ENCODE measurements at places on chromosomes 16 and 17.

GRCh38 chr17:15967706-15968399, 22.9 kb downstream of the ADORA2B start:
- no peak for DNase-seq

DNA sequence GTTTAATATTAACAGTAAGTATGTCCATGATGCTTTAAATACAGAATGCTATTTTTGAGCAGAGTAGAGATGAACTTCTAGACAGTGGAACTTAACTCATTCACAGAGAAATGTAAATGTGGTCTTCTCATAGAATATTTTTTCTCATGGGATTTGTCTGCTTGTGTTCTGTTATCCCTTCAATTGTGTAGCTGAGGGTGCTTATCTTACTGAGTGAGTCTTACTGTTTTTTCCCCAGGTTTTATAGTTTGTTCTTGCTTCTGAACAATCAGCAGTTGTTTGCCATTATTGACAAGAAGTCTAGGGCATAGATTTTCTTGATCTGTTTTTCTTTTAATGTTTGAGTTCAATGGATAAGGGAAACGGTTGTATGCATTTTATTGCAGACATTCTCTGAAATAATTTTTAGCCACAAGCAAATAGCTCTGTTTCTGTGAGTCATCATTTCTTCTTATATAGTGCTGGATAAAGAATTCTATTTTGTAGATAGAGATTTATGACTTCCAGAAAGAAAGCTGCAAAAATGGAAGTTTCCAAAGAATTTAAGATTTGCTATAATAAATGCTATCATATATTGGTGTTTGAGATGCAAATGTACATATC, 60.5 kb downstream of the NF1 start:
- DNase-seq, result no peak

GRCh38 chr17:19343256-19343630, 19.3 kb downstream of the B9D1 start:
- no peak for DNase-seq

DNA sequence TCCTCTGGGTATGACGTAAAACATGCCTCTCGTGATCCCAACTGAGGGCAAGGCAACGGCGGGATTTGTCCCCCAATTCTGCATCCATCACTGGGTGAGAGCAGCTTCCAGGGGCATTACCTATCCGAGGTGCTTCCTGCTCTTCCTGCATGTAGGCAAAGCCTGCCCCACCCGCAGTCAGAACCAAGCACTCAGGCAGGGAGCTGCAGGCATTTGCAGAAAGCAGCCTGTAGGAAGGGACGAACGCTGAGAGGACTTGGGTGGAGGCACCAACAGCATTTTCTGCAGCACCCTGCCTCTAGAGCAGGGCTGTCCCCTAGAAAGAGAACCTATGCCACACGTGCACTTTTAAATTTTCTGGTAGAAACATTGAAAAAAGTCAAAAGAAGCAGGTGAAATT, 5.5 kb downstream of the BCO1 start:
- no peak for DNase-seq

DNA sequence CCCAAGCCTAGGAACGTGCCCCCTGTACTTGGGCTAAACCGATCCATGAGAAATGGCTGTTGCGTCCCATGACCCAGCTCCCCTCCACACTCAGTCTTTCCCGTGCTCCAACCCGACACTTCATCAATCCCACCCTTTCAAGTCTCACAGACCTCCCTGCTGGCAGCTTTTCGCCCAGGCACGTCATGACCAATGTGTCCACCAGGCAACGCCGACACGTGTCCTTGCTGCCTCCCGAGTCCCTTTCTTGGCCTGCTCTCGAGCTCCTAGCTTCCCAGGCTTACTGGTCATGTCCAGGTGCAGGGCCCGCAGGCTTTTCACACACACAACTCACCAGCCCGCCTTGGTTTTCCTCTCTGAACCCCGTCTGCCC, 12.2 kb downstream of the MNT start:
- no peak for DNase-seq

DNA sequence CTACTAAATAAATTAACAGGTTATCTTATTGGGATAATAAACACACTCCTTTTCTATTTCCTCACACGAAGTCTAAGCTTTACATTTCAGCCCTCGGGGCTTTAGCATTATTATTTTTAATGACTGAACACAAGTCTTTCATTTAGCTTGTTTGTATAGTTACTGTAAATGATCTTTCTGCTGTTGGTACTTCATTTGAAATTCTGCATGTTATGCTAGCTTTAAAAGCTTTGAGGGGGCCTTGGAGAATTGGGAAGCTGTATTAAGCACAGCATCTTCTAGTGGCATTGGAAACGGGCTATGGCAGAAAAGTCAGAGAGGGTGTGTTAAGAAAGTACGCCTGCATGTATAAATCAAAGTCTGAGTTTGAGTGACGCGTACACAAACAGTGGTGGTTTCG, 243.7 kb downstream of the FTO start:
- no peak for DNase-seq

DNA sequence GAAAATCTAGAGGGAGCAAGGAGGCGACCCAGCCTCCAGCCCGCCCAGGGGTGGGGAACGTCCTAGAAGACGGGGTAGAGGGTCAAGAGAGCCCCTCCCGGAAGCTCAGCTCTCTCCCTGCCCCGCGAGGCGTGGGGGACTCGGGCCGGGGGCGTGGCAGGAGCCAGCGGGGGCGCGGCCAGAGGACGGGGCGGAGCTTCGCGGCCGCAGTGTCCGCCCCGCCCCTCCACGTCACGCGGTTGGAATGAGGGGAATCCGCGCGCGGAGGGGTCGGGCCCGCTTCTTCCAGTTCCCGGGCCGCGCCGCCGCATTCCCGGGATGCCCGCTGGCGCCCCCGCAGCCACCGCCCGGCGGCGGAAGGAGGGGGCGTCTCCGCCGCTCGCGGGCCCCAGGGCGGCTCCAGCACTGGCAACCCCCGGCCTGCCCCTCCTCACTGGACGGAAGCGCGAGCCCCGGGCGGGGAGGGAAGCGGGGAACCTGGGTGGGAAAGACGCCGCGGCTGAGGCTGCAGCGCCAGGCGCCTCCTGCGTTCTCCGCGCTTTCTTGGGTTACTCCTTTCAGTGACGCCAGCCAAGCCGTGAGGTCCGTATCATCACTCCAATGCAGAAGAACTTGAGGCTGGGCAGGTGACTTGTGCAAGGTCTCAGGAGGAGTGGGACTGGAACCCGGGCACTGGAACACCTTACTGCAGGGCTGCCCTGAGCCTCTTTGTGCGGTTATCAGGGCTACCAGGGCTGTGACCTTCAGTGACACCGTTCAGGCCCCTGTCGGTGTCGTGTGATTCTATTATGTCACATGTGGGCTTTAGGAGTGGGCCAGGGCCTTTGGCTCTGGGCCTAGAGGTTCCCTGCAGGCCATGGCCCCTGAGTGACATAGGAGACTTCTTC, 4.3 kb downstream of the MYO1C start:
- DNase-seq, result peak; percentile 80

DNA sequence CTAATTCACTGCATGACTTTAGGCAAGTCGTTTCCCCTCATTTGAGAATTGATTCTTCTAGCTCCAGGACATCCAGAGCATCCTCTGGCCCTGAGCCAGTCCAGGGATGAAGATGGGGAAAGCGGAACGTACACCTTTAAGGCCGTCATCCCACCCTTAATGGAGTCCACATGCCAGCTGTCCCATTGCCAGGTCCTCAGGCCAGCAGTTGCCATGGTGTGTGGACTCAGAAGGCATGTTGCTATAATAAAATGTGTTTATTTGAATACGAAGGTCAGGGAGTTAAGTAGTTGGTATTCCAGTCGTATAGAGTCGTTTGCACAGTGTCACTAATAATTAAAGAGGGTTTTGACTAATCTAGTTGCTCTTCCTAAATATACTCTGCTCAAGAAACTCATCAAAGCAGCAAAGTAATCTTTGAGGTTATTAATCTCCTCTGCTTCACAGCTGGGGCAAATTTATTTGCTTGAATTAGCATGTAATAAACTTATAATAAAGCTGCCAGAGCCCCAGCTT, 30.4 kb downstream of the CCDC182 start:
- no peak for DNase-seq

GRCh38 chr16:3819175-3819527, 61.4 kb downstream of the CREBBP start:
- no peak for DNase-seq

DNA sequence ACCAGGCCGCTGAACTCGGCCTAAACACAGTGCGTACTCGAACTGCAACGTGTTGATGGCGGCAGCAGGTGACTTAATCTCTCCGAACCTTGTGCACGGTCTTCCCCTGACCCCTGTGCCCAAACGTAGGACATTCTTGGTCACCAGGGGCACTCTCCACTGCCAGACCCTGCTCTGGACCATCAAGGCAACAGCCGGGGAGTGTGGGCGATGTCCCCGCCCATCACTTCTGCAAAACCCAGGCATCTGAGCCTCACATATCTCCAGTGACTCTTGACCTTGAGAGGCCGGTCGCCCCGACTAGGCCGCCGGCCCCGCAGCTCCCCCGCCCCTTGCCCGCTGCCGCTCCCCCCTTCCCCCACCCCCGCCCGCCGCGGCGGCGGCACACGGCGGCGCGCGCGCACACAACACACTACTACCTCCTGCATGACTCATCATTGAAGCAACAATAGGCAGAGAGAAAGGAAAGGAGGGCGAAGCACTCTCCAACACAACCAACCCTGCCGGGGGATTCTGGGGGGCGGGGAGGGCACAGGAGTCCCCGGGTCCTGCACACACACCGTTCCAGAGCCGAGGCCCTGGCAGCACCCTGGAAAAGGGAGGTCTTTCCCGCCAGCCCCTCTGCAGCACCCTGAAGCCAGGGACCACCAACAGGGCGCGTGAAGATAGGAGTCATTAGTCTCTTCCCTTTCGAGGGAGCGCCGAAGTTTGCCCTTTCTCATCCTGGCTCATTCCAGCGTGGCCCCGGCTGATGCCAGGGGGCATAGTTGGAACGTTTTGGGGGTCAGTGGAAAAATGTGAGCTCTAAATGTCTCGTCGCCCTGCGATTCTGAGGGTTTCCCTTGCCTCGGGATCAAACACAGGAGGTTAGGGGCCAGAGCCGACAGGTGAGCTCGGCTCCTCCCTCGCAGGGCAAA, 1.9 kb downstream of the MNT start:
- no peak for DNase-seq

GRCh38 chr16:3787924-3788661, 70.8 kb upstream of the TRAP1 start:
- peak; percentile 60 for DNase-seq

DNA sequence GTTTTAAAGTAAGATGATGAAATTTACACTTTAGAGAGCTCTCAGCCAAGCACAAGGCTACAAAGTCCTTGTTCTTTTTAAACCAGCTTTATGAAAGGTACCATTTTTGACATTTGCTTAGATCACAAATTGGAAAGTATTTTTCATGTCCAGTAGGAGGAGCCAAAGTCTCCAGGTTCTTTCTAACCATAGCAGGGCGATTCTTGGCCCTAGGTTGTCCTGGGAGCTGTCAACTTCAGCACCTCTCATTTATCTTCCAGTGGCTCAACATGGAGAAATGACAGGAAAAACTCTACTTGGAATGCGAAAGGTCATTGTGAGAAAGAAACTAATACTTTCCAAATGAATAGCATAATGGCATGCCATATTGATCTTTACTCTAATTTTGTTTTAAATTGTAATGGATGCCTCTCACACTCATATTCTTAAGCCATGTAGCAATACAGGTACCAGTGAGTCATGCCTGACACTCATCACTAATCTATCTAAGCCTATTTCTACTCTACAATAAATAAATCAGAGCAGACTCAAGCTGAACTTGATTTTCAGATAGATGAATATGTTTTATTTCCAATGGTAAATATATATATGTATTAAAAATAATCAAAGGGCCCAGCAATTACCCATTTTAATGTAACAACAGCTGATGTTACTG, 919.1 kb upstream of the EEF2KMT start:
- DNase-seq, result no peak

GRCh38 chr17:80941743-80942422, 49.8 kb upstream of the CHMP6 start:
- peak; percentile 16 for DNase-seq

- DNase-seq, result peak; percentile 3
Measured at GRCh38 chr17:40311575-40311974, 2.6 kb downstream of the RARA start.

GRCh38 chr16:12065866-12066545, 89.5 kb downstream of the SNX29 start:
- DNase-seq, result no peak

- peak; percentile 64 for DNase-seq
Measured at GRCh38 chr16:2149630-2150417, 1.4 kb downstream of the RAB26 start.

GRCh38 chr16:81277541-81278080, 37.2 kb upstream of the GAN start:
- no peak for DNase-seq

DNA sequence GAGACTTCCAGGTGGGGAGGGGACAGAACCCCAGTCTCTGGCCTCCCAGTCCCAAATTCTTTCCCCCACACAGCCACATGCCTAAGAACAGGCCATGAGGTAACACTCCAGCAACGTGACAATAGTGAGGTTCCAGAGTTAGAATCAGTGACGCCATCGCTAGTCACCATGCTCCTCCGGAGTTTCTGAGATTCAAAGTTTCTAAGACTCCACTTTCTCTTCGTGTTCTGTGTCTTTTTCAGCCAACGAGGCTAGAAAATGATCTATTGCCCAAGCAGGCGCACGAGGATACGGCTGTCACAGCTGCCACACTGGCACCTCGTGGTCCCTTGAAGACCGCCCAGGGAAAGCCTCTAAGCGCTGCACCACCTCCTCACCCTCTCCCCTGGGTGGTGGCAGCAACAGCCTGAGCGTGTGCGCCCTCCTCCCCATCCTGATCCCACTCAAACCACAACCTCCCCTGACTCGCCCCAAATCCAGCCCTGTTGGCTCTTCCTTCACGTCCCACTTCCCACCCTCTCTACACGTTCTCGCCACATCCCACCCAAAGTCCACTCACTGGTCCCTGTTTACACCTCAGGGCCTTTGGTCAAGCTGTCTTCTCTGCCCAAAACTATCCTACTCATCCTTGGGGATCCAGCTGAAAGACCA, 1.0 kb downstream of the MCRIP1 start:
- DNase-seq, result no peak

GRCh38 chr16:87948735-87949070, 2.5 kb upstream of the BANP start:
- DNase-seq, result no peak

- DNase-seq, result no peak
Measured at GRCh38 chr17:9984768-9985167, 79.7 kb upstream of the RCVRN start.

- DNase-seq, result no peak
Measured at GRCh38 chr17:44599298-44600175, 42.3 kb downstream of the FZD2 start.

DNA sequence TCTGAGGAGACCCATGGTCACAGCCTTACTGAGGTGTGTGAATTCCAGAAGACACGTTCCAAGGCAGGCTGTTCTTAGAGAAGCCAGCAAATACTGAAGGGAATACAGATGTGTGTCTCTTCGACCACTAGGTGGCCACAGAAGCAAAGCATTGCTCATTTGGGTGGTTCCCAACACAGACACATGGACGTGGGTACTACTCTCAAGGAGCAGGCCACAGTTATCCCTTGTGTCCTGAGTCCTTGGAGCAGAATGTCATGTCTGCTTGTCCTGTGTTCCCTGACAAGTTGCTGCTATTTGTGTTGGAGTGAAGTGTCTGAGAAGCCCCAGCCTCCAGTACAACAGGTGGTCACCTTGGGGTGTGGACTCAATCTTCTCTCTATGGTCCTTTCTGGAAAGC, 30.3 kb downstream of the HMOX2 start:
- no peak for DNase-seq

- DNase-seq, result no peak
Measured at GRCh38 chr17:36514856-36515255, 19.8 kb downstream of the MYO19 start.

All from glutamatergic neuron (in vitro differentiated cells).